ENCODE measurements at places on chromosomes 4 and X. TPM values are rescaled to one million over a fixed set of nuclear protein-coding genes. Genes with fewer than 3 reads are reported as not detected.

The ABCB7 gene
- total RNA-seq, result 21.3 TPM

The CT55 gene
- not detected for total RNA-seq

The USP17L19 gene
- total RNA-seq, result not detected

The MAGEH1 gene
- 27.8 TPM for total RNA-seq

The HHIP gene
- under 0.01 TPM for total RNA-seq

The XAGE1B gene
- total RNA-seq, result not detected

The MAGEE1 gene
- total RNA-seq, result 2.9 TPM

The PFKFB1 gene
- 0.16 TPM for total RNA-seq

The ZDHHC15 gene
- 1.2 TPM for total RNA-seq

The CT45A8 gene
- total RNA-seq, result not detected

The SLITRK4 gene
- 0.61 TPM for total RNA-seq

The RPA4 gene
- 1.1 TPM for total RNA-seq

The GABRB1 gene
- not detected for total RNA-seq

The NAA11 gene
- total RNA-seq, result not detected

The UGT2B15 gene
- total RNA-seq, result not detected

The TLR8 gene
- total RNA-seq, result not detected

The RAB39B gene
- total RNA-seq, result 0.85 TPM

The IL21 gene
- not detected for total RNA-seq

The SOX3 gene
- total RNA-seq, result not detected

The FAM53A gene
- total RNA-seq, result 3.7 TPM

The NWD2 gene
- total RNA-seq, result not detected

The SRPX gene
- 147 TPM for total RNA-seq

The FRMPD4 gene
- 0.24 TPM for total RNA-seq

The PSMD10 gene
- 68.9 TPM for total RNA-seq

The PPEF2 gene
- total RNA-seq, result not detected

The SLC7A11 gene
- 43.5 TPM for total RNA-seq

The AFP gene
- not detected for total RNA-seq

The HERC6 gene
- 35.0 TPM for total RNA-seq

The CD38 gene
- not detected for total RNA-seq
